ENCODE measurements at places on chromosomes 5 and 9.

GRCh38 chr9:105901514-105902109, 207.3 kb downstream of the TMEM38B start:
- no peak for DNase-seq

DNA sequence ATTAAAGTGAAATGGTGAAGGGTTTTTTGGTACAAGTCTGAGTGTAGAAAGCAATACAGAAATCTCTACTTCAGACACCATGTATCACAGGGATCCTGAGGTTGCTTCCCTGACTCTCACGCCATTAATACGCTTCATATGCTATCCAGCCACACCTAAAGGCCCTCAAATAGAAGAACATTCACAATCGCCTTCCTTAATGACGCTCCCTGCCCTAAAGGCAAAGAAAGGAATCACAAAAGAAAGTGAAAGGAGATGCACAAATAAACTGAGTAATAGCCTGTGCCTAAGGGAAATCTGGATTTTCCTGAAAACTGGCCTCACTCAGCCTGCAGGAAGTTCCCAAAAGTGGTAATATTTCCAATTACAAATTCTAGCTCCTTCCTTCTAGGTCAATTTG, 1002.7 kb upstream of the DMAC1 start:
- DNase-seq = no peak

- DNase-seq = no peak
Measured at GRCh38 chr5:17805227-17805825, 171.1 kb downstream of the TAF11L14 start.

GRCh38 chr5:149018909-149019443, 43.9 kb downstream of the SH3TC2 start:
- DNase-seq = no peak

DNA sequence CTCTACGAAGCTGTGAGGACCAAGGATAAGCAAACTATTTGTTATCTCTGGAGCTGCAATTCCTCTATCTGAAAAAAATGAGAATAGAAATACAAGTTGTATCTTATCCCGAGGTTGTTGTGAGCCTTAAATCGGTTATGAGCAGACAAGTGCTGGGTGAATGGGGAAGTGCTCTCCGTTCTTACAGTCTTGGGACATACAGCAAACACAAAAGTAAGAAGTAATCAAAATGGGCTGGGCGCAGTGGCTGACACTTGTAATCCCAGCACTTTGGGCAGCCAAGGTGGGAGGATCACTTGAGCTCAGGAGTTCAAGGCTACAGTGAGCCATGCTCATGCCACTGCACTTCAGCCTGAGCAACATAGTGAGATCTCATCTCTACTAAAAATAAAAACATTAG, 31.7 kb downstream of the ITK start:
- DNase-seq = no peak

DNA sequence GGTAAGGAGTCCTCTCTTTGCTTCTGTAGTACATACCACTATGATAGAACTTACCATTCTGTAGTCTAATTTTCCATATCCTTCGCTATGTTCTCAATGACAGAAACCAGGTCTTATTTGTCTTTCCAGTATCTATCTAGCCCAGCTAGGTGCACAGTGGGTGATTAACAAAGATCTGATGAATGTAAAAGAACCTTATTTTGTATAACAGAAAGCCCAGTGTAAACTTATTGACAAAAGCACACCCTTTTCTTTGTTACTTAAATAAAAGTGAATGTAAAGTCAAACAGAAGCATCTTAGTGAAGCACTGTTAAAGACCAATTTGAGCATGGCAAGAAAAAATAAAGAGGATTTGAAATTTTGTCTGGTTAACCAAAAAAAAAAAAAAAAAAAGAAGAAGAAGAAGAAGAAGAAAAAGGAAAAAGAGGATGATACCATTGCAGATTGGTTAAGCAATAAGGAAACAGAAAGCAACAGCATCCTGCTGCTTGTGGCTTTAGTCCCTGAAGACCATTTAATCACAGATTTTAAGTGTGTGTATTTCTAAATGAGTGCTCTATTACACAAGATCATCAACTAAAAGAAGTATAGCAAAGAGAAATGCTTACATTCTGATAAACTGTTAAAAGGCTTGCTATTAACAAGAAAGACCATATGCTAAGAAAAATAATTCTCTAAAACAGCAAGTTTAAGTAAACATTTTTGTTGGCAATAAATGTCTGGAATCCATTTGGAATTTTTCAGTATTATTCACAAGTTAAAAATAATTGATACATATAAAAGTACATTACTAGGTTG, 21.2 kb downstream of the MEGF9 start:
- no peak for DNase-seq

DNA sequence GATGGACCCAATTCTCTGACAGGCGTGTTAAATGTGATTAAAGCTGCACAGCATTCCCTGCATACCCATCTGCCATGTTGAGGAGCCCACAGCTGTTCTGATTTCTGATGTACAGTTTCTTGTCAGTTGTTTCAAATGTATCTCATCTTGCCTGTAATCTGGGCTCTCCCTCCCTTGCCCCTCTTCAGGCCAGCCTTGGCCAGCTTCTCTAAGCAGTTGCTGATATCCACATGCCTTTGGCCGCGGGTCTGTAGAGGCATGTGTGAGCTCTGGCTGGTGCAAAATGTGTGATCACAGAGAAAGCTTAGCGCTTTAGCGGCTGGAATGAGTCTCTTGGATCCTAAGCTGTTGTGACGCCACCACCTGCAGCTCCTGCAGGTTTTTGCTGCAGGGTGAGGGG, 332.0 kb downstream of the MLLT3 start:
- no peak for DNase-seq

- DNase-seq = no peak
Measured at GRCh38 chr9:91654527-91654926, 230.9 kb upstream of the NFIL3 start.

DNA sequence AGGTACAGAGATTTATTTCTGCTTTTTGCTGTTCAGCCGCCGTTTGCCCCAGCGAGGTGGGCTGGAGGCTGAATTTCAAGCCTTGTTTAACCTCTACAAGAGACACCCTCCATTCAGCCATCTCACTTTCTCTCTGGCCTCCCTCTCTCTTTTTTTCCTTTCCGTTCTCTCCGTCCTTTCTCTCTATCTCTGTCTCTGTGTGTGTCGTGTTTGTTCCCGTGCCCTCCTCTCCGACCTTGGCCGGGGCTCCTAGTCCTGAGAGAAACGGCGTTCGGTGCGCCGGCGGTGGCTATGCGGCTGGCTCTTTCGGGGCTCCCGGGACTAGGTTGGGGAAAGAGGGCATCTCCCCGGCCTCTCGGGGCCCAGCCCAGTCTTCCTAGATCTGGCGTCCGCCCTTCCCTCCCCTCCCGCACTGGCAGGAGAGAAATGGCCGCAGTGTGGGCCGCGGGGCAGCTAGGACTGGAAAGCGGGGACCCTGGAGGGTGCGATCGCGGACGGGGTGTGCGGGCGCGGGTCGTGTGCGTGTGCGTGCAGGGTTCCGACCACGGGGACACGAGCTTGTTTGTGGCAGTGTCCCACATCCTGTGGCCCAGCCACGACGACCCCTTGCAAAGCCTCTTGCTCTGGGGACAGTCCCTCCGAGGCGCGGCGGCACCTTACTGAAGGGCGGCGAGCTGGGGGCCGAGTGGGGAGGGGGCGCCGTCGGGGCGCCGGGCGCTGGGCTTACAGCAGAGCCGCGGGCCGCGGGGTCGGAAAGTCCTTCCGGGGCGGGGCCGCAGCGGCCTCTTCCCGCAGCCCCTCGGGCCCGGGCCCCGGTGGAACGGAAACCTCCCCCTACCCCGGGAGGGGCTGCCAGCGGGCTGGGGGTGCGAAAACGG, 5.7 kb downstream of the LHX2 start:
- no peak for DNase-seq

GRCh38 chr9:14018081-14018480, 295.9 kb downstream of the NFIB start:
- DNase-seq = no peak

- no peak for DNase-seq
Measured at GRCh38 chr9:27487128-27487640, 36.9 kb upstream of the IFNK start.

GRCh38 chr9:15333376-15333881, 26.4 kb upstream of the TTC39B start:
- DNase-seq = no peak

GRCh38 chr9:109640580-109641371, 139.2 kb upstream of the PALM2AKAP2 start:
- DNase-seq = no peak

GRCh38 chr9:92960561-92961290, 13.4 kb downstream of the FGD3 start:
- no peak for DNase-seq

- DNase-seq = no peak
Measured at GRCh38 chr5:52743012-52743411, 44.7 kb upstream of the ITGA1 start.

DNA sequence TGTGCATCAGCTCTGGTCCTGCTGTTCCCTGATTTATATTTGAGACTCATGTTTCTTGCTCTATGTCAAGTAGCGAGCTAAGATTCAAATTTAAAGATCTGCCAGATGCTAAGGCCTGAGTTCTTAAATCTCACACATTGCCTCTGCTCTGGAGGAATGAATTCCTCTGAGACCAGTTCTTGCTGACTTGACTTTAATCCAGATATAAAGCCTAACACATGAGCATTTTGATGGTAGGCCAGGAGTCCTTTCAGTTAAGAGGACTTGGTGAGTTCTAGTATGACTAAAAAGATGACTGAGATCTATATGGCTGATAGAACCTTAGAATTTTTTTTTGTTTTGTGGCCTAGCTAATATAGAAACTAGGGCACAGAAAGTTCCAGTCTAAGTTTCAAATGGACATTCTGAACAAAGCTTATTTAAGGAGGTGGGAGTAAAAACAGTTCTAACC, 1.3 kb upstream of the INIP start:
- no peak for DNase-seq

DNA sequence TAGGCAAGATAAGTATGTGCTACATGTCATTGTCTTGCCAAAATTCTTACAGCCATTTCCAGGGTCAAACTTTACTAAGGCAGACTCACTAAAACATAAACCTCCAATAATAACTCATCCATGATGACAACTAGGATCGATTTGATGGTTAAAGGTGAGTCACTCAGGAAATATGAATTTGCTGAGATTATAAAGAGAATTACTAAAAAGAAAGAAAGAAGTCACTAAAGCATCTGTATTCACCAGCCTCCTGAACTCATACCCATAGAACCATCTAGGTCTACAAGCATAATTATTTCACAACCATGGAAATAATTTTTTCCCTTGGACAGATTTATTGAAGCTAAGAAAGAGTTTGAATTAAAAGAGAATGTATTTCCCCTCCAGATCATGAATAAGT, 258.6 kb downstream of the TLE1 start:
- DNase-seq = no peak

- no peak for DNase-seq
Measured at GRCh38 chr9:91495450-91495849, 71.8 kb upstream of the NFIL3 start.

DNA sequence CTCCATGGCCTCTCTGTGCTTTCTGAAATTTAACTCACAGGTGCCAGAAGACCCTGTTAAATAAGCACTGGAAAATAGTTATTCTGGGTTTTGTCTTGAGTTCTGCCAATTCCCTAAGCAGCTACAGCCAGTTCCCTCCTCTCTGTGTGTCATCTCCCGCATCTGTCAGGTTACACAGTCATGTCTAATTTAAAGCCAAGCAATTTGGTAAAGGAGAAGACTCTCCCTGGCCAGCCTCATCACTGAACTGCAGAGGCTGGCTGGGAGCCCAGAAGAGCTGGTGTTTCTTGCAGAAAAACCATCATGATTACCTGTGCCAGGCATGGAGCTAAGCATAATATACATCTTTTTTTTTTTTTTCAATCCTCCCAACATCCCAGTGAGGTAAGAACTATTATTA, 141.3 kb upstream of the ZNF366 start:
- no peak for DNase-seq

DNA sequence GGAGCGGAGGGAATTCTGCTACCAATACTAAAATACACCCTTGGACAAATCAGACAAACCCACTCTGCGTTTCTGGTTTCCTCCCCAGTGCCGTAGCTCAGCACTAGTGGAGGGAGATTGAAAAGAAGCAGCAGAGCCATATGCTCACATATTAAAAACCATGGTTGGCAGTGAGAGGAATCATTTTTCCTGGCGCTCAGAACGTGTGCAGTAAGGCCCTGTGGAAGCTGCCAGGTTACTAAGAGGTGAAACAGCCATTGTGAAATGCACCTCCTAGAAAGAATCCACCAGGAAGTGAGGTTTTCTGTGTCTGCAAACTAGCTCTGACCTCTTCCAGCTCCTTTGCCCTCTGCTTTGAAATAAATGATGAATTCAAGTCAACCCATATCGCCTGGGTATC, 177.2 kb downstream of the ERCC6L2 start:
- DNase-seq = no peak

GRCh38 chr5:9047932-9048331, 497.9 kb downstream of the SEMA5A start:
- no peak for DNase-seq

GRCh38 chr9:130768265-130768664, 66.8 kb upstream of the ABL1 start:
- DNase-seq = no peak

DNA sequence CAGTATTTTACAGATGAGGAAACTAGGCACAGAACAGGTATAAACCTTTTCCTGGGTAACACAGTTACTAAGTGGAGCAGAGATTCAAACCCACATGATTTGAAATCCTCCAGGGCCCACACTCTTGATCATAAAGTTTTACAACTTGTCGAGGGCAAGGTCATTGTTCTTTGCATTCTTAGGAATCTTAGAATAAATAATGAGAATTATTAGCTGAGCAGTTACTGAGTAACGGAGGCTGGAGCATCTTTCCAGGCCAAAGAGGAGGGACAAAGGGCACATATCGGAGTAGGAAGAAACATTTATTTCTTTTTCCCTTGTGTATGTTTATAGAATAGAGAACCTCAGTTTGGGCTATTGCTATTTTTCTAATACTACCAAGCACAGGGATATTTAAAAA, 27.1 kb upstream of the F2R start:
- no peak for DNase-seq

- no peak for DNase-seq
Measured at GRCh38 chr9:101995231-101995630, 256.8 kb upstream of the GRIN3A start.

- no peak for DNase-seq
Measured at GRCh38 chr9:106861640-106862109, 1.3 kb upstream of the ZNF462 start.

GRCh38 chr9:35695943-35696401, 6.2 kb upstream of the TPM2 start:
- DNase-seq = no peak
